NCI-H345 (cell line): ENCODE measurements at places on chromosomes 16 and 17.

GRCh38 chr16:56771558-56772279 is 41.8 kb downstream of the NUP93 start:
- no peak for DNase-seq

DNA sequence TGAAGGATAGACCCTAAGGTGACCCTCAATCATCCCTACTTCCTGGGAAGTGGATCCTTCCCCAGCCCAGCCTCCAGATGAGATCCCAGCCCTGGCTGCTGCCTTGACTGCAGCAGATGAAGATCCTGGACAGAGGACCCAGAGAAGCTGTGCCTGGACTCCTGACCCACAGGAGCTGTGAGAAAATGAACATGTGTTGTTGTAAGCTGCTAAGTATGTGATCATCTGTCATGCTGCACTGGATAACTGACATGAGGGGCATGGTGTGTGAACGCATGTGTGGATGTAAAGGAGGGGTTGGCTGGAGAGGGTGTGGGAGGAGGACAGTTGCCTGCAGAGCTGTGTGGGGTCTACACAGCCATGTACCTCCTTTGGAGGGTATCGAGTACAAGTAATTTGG is 69.3 kb downstream of the SLC5A11 start:
- no peak for DNase-seq

- DNase-seq, result no peak
These were observed 274.3 kb upstream of the XYLT1 start for GRCh38 chr16:17744921-17745572.

DNA sequence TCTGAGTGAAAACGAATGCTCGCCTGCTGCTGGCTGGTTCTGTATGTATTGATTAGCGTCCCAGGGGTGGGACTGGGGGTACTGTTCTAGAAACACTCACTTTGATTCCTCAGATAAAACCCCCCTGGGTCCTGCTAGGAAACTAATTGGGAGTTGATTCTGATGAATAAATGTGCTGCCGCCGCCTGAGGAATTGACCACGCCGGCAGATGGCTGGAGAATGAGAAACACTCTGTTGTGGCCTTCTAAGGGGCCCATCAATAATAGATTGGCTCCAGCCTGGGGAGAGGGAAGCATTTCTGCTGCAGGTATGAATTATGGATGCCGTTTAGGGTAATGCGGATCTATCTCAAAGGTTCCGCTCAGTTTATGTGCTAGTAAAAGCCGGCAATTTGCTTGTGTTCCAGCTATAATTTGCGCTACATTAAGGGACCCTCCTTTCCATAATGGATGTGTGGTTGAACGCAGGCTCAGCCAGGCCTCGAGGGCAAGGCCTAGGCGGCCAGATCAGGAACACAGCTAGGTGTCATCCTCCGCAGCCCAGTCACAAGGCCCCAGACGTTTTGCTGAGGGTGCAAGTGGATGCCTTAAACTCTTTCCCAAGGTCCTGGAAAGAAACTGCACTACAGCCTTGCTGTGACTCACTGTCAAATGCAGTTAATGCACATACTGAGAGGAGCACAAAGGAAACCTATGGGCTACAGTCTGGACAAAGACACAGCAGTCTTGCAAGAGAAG is 132.2 kb upstream of the HS3ST2 start:
- DNase-seq, result no peak

DNA sequence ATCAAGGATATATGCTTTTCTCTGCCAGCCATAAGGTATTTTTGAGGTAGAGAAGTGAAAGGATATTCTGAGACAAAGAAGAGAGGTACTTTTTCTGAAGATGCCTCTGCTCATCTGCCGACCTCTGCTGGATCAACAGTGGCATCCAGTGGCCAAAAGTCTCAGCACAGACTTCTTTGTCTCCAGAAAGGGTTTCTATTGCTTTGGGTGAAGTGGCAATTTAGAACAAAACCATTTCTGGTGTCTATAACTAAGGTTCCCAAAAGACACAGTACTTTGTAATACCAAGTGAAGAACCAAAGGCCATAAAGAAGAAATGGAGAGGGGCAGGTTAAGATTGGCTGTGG is 155.2 kb upstream of the C17orf78 start:
- DNase-seq, result no peak

GRCh38 chr17:3636154-3636907 is at the start of the genes CTNS and SHPK:
Gene CTNS (plus strand): TSS chr17:3636760. CDS start chr17:3640207, 3,447 bp downstream.
Gene SHPK (minus strand): TSS chr17:3636250. CDS start chr17:3636219, 31 bp downstream.
- peak; percentile 93 for DNase-seq

DNA sequence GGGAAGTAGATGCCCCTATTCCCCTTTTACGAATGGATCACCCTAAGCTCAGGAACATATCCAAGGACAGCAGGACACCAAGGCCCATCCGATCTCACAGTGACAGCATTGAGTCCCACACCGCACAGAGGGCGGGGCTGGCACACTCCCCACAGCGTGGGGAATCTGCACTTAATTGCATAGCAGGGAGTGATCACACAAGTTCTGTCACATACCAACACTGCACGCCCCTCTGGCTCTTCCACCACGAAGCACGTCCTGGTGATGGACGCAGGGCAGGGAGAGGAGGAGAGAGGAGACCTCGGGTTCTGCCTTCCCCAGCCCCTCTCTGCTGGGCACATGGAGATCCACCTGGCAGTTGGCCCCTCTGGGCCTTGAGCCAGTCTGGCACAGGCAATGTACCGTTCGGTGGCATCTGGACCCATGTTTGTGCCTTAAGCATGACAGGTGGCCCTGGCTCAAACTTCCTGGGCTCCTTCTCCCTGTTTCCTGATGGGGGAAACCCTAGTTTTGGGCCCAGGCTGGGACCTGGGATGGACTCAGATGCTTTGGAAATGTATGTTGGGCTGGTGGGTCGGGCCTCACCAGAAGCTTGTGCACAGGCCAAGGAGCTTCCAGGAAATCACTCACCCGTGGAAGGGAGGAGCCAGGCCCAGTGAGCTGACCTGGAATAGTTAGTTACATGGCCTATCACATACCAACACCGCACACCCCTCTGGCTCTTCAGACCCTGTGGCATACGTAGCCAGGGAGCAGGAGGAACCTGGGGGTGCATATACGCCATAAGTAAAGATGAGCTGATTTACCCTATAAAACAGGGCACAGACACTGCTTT is 35.1 kb upstream of the CREBBP start:
- no peak for DNase-seq

- no peak for DNase-seq
These were observed 32.7 kb downstream of the TLE7 start for GRCh38 chr16:71409011-71409775.

DNA sequence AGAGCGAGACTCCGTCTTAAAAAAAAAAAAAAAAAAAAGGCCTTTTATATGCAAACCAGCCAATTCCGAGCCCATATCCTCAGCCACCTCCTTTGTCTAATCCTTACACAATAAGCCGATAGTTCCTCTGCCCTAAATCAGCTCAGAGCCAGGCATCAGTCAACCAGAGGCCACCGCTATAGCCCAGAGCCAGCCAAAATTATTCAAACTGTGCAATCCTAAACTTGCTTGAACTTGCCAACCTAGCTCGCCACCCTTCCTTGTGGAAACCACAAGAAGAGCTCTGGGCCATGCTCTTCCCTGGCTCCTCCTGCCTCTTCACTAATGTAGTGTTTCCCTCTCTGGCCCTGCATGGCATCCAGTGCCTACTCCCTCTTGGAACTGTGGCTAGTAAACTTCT is 17.7 kb downstream of the ITGAL start:
- DNase-seq, result no peak
